Stimulated activated CD8-positive, alpha-beta memory T cell treated with anti-CD3 and anti-CD28 coated beads, Interleukin-15, amount 100 ng/mL, for 48 hours (primary cell): ENCODE measurements at places on chromosomes 1 and 21.

- no peak for DNase-seq
These were observed 3.3 kb upstream of the TOMM20 start for GRCh38 chr1:235131961-235132360.

DNA sequence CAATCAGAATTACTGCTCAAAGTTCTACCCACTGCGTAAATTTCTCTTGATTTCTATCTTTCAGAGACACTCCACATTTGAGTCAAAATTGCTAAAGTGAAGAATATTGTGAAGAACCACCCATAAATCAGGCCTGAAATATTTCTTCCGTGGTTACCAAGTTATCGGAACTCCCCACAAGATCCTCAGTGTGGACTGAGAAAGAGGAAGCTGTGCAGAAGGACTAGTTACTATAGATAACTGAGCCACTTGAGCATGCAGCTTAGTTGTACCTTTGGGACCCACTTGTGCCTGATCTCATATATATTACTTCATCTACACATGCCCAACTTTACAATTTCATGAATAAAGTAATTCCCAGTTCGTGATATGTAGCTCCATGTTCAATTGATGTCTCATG, 18.4 kb downstream of the RWDD3 start:
- no peak for DNase-seq

DNA sequence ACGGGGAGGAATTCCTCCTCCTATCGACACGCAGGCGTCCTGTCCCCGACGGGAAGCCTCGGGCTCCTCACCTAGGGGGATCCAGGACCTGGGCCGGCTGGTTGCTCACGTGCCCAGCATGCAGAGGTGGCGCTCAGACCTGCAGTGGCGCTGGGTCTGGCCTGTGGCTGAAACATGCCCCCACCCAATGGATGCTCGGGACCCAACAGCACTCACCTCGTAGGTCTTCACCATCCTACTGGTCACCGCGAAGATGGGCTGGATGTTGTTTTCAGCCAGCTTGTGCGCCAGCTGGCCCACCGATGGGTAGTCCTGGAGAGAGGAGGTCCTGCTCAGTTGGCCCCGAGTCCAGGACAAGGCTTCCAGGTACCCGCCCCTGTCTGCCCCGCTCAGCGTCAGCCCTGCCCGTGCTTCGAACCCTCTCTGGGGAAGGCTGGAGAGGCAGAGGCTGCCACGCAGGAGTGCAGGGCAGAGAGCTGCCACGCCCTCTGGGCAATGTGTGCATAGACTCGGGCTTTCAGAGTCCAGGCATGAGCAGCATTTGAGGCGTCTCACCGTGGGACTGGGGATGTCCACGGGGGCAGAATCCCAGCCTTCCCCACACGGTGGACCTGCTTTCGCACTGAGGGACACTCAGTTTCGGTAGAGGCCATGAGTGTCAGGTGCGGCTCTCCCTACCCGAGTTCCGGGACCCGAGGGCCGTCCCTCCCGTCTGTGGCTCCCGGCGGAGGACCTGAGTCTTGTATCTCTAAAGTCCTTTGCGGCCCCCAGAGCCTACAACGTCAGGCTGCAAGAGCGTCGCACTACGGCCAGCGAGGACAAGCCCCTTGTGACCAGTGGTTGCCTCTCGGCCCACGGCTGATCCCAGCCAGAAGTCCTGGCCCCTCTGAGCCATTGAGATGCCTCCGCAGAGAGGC, 21.6 kb downstream of the ITGB2 start:
- DNase-seq = no peak

GRCh38 chr1:214280386-214281020, 456 bp upstream of the SMYD2 start:
- DNase-seq = no peak

DNA sequence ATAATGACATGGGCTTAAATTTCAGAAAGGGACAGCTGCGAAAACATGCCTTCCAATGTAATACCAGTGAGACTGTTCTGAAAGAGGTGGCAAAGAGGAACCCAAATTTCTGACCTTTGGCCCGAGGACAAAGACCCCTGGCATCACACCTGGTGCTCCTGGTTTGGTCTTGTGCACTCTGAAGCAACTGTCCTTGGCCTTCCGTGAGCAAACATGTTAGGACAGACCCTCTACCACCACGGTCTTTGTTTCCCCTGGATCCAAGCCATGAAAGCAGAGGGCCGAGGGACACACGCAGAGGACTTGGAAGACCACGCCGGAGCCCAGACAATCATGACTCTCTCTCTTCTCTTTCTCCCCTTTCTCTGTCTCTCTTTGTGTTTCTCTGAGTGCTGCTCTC, 6.0 kb downstream of the REG4 start:
- DNase-seq = no peak

GRCh38 chr1:231027136-231027925, 12.7 kb downstream of the FAM89A start:
- no peak for DNase-seq

DNA sequence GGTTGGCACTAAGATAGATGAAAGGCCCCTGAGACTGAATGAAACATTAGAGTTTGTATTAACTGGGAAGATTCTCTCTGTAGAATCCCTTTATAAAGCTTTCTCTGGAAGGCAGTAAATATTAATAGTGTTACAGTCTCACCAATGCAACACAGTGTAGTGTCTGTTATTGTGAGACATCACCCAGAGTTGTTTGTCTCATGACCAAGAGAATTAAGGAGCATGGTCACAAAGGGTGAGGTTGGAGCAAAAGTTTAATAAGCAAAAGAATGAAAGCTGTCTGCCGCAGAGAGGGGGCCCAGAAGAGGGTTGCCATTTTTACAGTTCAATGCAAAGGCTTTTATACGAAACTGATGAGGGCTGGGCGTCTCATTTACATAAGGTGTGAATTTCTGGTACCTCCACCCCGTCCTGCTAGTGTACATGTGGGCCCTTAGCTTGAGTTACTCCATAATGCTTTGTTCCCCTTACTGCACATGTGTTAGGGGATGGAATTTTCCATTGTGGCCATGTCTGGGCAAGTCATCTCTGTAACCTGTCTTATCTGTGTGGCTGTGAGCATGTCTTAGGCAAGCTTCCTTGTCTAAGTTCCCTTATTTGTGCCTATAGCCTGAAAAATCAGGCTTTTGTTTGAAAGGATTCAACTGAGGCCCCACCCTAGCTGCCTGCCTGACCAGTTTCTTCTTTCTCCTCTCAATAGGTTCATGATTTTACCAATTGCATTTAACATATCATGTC, 184.1 kb downstream of the RASAL2 start:
- DNase-seq = no peak

DNA sequence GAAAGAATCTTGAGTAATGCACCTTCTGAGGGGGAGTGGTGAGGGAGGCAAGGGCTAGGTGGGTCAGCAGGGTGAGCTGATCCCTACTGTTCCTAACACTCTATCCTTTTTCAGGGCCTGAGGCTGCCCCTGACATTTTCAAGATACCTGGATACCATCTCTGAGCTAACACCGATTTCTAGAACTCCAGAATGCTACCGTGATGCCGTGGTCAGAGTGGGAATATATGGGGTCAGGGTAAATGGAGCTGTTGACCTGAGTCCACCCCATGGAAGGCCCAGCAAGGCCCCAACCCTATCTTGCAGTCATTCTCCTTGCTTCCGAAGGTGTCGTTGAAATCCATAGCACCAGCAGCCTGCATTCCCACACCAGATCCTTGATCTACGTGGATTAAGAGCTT, 18.0 kb upstream of the PTPRF start:
- DNase-seq = no peak

DNA sequence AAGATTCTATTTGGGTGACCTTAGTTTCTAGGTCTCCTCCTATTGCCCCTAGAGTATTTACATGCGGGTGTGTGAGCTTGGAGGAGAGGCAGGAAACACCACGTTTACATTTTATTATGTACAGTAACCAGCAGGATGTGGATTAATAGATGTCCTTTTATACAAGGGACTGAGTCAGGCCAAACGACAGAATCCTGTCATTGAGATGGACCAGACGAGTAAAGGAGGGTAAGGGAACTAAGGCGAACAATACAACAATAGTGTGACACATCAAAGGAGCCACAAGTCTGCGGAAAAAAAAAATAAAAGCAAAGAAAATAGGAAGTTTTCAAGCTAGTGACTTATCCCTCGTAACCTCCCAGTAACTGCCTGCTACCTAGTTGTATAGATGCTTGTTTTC, 151.1 kb downstream of the GABPA start:
- no peak for DNase-seq

GRCh38 chr1:7019510-7019909, 234.3 kb downstream of the CAMTA1 start:
- DNase-seq = no peak

GRCh38 chr1:185853739-185854138, 119.5 kb downstream of the HMCN1 start:
- DNase-seq = no peak

DNA sequence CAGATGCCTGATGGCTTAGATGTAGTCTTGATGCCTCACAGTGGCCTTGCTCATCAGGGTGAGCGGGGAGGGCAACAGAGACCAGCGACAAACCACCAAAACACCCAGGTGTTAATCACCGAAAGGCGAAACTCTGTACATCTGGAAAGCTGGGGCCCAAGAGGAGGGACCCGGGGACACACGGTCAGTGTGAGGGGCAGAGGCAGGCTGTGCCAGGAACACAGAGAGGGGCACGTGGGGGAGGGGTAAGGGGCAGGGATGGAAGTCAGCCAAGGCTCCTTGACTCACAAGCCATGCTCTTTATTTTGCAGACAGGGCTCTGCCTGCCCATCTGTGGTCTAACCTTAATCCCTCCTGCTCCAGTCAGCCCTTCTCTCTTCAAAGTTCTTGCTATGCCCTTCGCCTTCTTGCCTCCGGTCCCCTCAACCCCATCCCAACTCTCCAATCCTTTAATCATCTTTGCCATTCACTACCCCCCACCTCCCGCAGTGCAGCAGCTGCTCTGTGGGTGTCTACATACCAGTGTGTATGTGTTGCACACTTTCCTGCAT, 4.3 kb downstream of the MEF2D start:
- DNase-seq = no peak

- no peak for DNase-seq
These were observed 37.9 kb upstream of the EDEM3 start for GRCh38 chr1:184792450-184792969.

DNA sequence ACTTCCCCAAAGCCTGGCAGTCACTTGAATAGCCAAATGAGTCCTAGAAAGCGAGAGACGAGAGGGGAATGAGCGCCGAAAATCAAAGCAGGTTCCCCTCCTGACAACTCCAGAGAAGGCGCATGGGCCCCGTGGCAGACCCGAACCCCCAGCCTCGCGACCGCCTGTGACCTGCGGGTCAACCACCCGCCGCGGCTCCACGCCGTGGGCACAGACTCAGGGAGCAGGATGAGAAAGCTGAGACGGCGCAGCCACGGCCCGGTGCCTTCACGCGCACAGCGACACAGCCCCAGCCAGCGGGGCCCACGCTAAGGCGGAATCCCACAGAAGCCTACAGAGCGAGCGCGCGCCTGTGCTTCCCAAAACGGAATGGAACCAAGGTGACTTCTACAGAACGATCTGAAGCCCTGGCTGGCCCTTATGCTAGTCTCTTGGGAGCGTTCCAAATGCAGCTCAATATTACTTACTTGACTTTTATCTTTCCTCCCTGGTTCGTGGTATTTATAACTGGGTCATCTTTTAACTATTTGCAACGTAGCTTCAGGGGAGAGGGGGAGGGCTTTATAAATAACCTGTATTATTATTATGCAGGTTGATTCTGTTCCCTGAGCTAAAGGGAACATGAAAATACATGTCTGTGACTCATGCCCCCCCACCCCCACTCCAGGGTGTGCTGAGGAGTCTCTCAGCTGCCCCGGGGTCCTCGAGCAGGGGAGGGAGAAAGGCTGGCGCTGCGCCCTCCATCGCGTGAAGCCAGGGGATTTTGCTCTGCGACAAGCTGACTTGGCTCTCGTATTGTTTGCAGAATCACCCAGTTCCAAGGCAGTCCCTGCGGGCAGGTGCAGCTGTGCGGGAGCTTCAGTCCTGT, 1.7 kb downstream of the TSPEAR start:
- no peak for DNase-seq

DNA sequence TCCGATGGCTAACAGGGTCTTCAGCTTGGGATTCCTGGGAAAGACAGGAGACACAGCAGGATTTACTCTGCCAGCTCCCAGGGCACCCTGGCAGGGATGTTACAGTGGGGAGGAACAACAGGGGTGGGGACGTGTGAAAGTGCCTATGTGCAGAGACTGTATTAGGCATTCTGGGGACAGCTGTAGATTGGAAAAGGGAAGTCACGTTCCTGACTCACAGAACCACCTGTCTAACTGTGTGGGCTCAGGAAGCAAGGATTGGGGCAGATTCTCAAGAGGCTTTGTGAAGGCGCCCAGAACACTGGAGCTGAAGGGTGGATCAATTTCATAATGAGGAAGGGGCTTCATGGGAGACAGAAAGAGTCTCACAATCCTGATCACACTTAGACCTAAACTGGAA, 4.4 kb downstream of the CHIT1 start:
- no peak for DNase-seq

DNA sequence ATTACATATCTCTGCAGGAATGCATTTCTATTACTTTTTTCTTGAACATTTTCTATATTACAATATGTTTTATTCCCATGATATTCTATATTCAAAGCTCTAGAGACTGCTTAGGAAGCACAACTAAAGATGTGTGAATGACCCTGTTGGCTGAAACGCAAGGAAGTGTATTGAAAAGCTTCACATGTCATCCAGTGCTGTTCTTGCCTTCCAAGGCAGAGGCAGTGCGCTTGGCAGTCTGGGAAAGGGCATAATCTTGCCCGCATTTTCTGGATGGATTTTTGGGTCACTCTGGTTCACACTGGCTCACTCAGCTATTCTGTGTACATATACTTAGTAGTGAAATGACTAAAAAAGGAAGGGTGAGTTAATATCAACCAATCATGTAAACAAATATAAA, 262.4 kb downstream of the PTPRC start:
- DNase-seq = no peak

DNA sequence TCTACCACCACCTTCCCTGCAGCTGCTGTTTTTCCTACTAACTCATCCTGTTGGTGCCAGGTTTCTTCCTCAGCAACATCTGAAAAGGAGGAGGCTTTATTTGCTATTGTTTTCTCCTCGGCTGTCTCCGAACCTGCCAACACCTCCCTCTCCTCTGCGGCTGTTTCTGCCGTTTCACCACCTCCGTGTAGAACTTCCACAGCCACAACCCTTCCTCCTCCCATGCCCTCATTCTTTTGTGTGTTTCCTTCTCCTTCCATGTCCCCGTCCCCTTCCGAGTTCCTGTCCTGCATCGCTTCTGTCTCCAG, 59.0 kb upstream of the LRRC53 start:
- no peak for DNase-seq
